ENCODE measurements at places on chromosomes 3 and 15. TPM values are rescaled to one million over a fixed set of nuclear protein-coding genes. Genes with fewer than 3 reads are reported as not detected.

Gene GPR149
- not detected for total RNA-seq

Gene B3GNT5
- 2.5 TPM for total RNA-seq

Gene PLA2G4E
- total RNA-seq, result 0.79 TPM

Gene PLA1A
- total RNA-seq, result 1.4 TPM

Gene ARHGAP11A
- 1.6 TPM for total RNA-seq

Gene GNB5
- total RNA-seq, result 12.8 TPM

Gene FBXW12
- not detected for total RNA-seq

Gene CYP8B1
- not detected for total RNA-seq

Gene CFAP20DC
- not detected for total RNA-seq

Gene ANKRD34C
- 0.10 TPM for total RNA-seq

Gene PARP15
- 0.59 TPM for total RNA-seq

Gene RAD51
- total RNA-seq, result 0.90 TPM

Gene IQCF5
- not detected for total RNA-seq

Gene ALDH1L1
- 44.3 TPM for total RNA-seq

Gene CMTM8
- 3.0 TPM for total RNA-seq

GRCh38 chr3:96478496-96478895 lies 335.9 kb upstream of the EPHA6 start:
- DNase-seq, result no peak

- DNase-seq, result no peak
Observed at GRCh38 chr3:10284496-10284895, 8.3 kb downstream of the GHRL start.

DNA sequence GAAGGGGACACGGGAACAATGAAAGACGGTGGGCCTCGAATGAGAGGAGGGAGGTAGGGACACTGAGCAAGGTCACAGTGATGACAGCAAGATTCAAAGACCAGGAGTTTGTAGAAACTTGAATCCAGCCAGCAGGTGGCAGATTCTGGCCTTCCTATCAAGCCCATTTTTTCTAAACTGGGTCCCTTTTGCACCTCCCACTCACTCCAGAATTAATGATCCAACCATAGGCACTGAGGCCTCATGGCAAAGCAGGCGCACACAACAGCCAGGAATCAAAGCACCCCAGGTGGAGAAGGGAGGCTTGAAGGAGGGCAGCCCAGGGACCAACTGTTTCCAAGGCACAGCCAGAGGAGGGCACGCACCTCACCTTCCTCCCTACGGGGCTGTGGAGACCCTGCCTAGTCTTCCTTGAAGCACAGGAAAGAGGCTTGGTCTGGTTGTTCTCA lies 90.2 kb downstream of the ANP32A start:
- DNase-seq, result peak; percentile 65

DNA sequence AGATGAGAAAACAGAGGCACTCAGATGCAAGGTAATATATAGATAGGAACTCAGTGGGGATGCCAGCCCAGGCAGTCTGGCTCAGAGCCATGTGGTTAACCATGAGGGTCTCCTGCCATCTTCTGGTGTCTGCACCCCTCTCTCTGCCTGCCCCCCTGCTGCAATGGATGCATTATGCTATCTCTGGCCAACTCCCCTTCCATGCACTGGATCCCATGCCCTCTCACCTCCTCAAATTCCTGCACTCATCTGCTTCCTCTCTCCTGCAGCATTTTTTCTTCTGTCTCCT lies 163.2 kb downstream of the STT3B start:
- DNase-seq, result no peak

DNA sequence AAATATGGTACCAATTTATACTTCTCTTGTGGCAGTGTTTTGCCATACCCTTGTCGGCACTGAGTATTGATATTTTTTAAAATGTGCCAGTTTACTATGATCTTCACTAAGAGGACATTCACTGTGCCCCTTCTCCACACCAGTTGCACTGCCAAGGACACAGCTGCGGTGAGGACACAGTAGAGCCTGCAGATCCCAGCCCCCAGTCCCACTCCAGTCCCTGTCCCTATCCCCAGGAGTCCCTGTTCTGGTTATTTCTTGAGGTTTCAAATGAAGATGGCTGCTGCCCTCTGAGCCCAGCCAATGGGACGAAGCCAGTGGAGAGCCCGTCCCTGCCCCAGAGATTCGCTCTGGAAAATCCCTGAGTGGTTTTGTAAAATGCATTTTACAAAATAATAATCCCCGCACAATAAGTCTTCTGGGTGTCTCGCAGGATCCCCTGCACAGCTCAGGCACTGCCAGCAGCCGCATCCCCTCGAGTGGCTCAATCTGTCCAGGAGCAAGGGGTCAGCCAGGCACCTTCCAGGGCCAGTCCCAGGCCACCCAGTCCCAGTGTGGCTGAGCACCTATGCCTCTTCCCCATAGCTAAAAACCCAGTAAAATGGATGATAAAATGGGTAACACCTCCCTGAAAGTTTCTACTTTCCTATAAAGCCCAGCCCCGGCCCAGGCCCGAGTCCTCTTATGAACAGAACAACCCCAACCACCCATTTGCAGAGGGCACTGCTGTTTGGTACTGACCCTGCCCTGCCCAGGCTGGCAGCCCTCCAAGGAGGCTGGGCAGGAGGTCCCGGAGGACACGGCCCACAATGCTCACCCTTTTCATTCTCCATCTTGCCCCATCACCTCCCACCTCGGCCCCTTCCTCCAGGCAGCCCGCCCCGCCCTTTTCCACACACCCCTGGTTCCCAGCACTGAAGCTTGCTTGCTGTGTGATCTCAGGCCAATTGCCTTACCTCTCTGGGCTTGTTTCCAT lies 91.1 kb downstream of the VGLL4 start:
- DNase-seq, result no peak

DNA sequence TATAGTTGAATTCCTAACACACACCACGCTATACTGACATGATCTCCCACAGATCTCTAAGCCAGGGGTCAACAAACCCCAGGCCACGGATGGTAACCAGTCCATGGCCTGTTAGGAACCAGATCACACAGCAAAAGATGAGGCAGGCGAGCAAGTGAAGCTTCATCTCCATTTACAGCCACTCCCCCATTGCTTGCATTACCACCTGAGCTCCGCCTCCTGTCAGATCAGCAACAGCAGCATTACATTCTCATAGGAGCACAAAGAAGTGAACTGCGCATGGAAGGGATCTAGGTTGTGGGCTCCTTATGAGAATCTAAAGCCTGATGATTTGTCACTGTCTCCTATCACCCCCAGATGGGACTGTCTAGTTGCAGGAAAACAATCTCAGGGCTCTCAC lies 2.7 kb downstream of the PDCD7 start:
- no peak for DNase-seq

- DNase-seq, result no peak
Observed at GRCh38 chr3:166471074-166471767, 634.0 kb upstream of the BCHE start.

GRCh38 chr3:134374105-134374790 lies at the start of gene AMOTL2:
AMOTL2 (minus strand) TSS chr3:134374447; CDS start chr3:134371433, 3,014 bp downstream.
- peak; percentile 89 for DNase-seq

DNA sequence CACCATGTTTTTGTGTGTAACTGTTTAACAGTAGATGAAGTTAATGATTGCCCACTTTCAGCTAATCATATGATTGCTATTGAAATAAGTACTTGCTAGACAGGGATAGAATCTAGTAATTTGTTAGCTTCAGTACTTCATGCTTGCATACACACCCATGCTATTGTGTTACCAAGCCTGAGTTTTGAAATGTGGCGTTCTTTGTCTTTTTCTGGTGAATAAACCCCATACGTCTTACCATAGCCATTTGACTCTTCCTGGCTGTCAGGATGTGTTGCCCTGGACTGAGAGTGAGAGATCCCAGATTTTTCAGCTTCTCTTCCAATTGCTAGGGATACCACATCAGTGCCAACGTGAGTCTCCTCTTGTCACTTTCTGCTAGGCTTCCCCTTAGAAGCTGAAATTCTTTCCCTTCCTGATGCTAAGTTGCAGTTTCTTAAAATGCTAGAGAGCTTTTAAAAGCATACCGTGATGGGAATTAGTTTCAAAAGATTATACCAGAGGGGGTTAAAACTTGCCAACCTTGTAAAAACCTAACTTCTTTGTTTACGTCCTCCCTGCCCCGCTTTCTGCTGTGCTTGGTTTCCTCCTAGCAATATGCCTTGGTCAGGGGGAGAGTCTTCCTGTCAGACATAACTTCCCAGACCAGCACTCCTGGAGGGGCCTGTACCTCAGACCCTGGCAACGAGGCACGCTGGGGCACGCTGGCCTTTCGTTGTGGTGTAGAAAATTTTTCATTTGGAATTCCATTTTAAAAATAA lies 62.9 kb upstream of the ULK4 start:
- no peak for DNase-seq

GRCh38 chr3:25592510-25592968 lies 72.2 kb downstream of the TOP2B start:
- DNase-seq, result peak; percentile 34

- DNase-seq, result no peak
Observed at GRCh38 chr15:71699977-71700376, 110.4 kb upstream of the NR2E3 start.

DNA sequence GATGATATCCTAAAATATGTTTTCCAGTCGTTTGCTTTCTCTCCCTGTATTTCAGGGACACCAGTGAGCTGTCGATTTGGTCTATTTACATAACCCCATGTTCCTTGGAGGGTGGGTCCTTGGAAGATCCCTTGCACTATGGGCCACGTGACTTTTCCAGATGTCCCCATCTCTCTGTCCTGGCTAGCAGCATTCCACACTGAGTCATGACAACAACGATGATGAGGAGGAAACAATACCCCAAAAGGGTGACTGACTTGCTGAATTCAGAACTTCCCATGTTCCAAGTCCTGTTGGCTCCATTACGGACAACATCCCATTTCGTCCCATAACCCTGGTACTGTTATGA lies 134.3 kb downstream of the NSMCE3 start:
- no peak for DNase-seq

DNA sequence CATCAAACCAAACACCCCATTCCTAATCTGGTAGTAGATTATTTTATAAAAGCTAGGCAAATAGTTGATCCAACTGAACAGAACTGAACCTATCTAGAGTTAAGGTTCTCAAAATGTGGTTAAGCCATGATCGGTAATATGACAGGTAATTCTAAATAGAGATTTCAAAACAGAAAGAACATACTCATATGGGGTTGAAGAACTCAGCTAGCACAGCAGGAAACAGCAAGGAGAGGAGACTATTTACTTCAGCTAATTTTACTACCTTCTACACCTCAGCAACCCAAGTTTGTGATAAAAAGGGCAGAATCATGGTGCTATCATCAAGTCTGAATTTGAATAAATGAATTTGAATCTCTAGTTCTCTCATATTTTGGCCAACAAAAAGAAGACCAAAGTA lies 11.8 kb downstream of the CD47 start:
- no peak for DNase-seq

- DNase-seq, result no peak
Observed at GRCh38 chr15:78951841-78952238, 7.0 kb upstream of the CTSH start.

DNA sequence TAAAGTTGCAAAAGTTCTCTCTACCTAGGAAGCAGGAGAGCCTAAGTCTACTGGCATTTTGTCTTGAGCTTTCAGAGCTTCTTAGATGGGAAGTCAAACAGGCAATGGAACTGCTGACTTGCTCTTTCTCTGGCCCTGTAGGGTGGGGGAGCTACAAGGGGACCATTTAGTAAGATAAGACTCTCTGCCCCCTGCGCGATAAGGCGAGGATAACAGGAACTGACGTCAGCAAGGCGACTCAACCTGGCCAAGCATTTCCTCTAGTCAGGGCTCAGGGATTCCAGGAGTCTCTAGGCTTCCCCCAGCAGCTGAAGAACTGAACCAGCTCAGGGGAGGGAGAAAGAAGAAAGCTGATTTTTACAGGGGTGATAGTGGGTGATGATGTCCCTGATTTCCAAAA lies 5.8 kb downstream of the RARB start:
- DNase-seq, result peak; percentile 17

GRCh38 chr3:107627962-107628542 lies 105.3 kb downstream of the BBX start:
- DNase-seq, result no peak

GRCh38 chr3:113977822-113978221 lies 30.0 kb downstream of the ZDHHC23 start:
- DNase-seq, result no peak

DNA sequence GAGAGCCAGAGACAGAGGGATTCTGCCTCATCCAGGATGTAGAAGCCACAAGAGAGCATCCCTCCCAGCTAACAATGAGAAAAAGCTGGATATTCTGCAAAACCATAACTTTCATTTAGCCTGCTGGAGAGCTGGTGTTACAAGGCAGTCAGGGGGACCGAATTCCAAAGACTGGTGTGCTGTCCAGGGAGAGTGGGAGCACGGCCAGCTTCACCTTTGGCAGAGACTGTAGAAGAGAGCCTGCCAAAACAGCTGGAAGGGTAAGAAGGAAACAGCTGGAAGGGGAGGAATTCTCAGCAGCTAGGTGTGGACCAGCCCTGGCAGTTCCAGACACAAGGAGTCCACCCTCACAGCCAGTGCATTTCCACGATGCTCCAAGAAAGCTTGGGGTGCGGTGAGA lies 109.9 kb upstream of the LINGO1 start:
- no peak for DNase-seq

DNA sequence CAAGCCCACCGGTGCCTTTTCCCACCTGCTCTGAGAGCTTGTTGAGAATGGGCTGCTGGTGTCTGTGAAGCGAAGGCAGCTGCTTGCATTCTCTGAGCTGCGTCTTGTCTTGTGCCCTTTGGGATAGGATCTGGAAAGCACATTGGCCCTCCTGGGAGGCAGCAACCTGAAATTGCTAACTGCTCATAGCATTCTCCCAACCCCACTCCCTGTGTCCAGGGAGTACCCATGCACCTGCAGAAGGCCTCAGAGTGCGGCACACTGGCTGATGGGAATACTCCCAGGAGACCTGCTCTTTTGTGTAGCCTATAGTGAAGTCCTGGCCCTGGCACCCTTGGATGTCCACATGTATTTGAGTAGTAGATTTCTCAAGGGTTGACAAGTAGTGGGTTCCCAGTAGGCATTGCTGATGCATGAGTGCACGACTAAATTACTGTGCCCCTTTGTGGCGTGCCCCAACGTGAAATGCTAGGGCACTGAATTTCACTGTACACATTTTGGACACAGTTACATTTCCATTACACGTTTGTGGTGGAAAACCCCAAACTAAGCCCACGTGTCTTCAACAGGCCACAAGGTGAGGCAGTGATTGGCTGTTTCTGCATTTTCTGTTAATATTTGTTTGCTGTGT lies 3.7 kb downstream of the EPHB1 start:
- no peak for DNase-seq

DNA sequence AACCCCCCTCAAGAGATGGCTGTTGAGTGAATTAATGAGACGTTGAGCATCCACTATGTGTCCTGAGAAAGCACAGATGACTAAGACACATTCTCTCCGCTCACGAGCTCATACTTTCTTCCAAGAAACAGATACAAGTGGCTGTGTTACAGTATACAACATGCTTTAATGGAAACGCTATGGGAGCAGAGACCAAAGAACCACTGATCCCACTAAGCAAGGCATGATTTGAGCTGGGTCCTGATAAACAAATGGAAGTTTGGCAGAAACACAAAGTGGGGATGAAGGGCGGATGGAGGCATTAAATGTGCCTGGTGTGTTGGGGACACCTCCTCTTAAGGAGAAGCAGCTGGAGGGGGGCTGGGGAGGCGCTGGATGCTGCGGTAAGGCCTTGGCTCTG lies 129.4 kb downstream of the UACA start:
- DNase-seq, result no peak

- no peak for DNase-seq
Observed at GRCh38 chr15:93179700-93180102, 90.7 kb upstream of the RGMA start.
